IMR-90 (cell line): ENCODE measurements at places on chromosomes 13 and 19. TPM values are rescaled to one million over a fixed set of nuclear protein-coding genes. Genes with fewer than 3 reads are reported as not detected.

Gene ZNF792
- 1.2 and 1.5 TPM in 2 replicates for polyA plus RNA-seq

Gene STK24
- polyA plus RNA-seq, result 26.8 and 43.4 TPM in 2 replicates

Gene ARL11
- not detected in 2 replicates for polyA plus RNA-seq

Gene ZNF850
- polyA plus RNA-seq, result 0.90 and 1.1 TPM in 2 replicates

Gene NAPSA
- 0.24 and 0.39 TPM in 2 replicates for polyA plus RNA-seq

Gene YIF1B
- 162 and 165 TPM in 2 replicates for polyA plus RNA-seq

Gene DNAJC15
- 22.0 and 28.9 TPM in 2 replicates for polyA plus RNA-seq

Gene IL4I1
- polyA plus RNA-seq, result 0.27 and 0.31 TPM in 2 replicates

Gene TMPRSS9
- not detected in 2 replicates for polyA plus RNA-seq

Gene TGDS
- polyA plus RNA-seq, result 8.0 and 9.6 TPM in 2 replicates

Gene MEIS3
- 33.0 TPM in 2 replicates for polyA plus RNA-seq

Gene FUT6
- not detected in 2 replicates for polyA plus RNA-seq

Gene N4BP2L1
- 0.19 and 0.46 TPM in 2 replicates for polyA plus RNA-seq

Gene LGALS14
- not detected in 2 replicates for polyA plus RNA-seq

Gene NLRP4
- polyA plus RNA-seq, result not detected in 2 replicates

Gene KCNC3
- polyA plus RNA-seq, result 0.07 and 0.13 TPM in 2 replicates

Gene CRB3
- polyA plus RNA-seq, result not detected in 2 replicates

Gene ATP12A
- not detected in 2 replicates for polyA plus RNA-seq

Gene ANGPTL4
- polyA plus RNA-seq, result 19.1 and 21.5 TPM in 2 replicates

Gene ZNF66
- polyA plus RNA-seq, result 0.55 and 0.75 TPM in 2 replicates

Gene ZNF560
- polyA plus RNA-seq, result 0.33 and 0.36 TPM in 2 replicates

Gene PNMA8A
- polyA plus RNA-seq, result 0.73 and 0.77 TPM in 2 replicates

Gene HSH2D
- polyA plus RNA-seq, result not detected in 2 replicates

Gene SOX1
- polyA plus RNA-seq, result not detected in 2 replicates

Gene ZNF229
- 3.0 and 3.4 TPM in 2 replicates for polyA plus RNA-seq

Gene TRPC4
- 1.4 and 1.9 TPM in 2 replicates for polyA plus RNA-seq

Gene VSTM2B
- polyA plus RNA-seq, result not detected in 2 replicates

Gene IRGC
- polyA plus RNA-seq, result not detected in 2 replicates

Gene DCT
- not detected in 2 replicates for polyA plus RNA-seq

Gene PSPN
- 0.34 and 0.37 TPM in 2 replicates for polyA plus RNA-seq

Gene MBD3L2B
- not detected in 2 replicates for polyA plus RNA-seq

Gene MAMSTR
- 1.9 and 2.7 TPM in 2 replicates for polyA plus RNA-seq

Gene C19orf73
- polyA plus RNA-seq, result 1.2 and 2.0 TPM in 2 replicates

Gene ENOX1
- polyA plus RNA-seq, result 0.92 and 0.99 TPM in 2 replicates

Gene OVOL3
- not detected in 2 replicates for polyA plus RNA-seq

Gene SIGLEC12
- not detected in 2 replicates for polyA plus RNA-seq

Gene HMGB1
- polyA plus RNA-seq, result 150 and 185 TPM in 2 replicates

Gene ARHGAP45
- polyA plus RNA-seq, result 1.4 and 1.7 TPM in 2 replicates

Gene CEACAM19
- 9.3 and 10.3 TPM in 2 replicates for polyA plus RNA-seq

Gene CCDC8
- 8.9 and 9.3 TPM in 2 replicates for polyA plus RNA-seq

Gene MISP3
- polyA plus RNA-seq, result 0.68 and 0.86 TPM in 2 replicates

Gene CBLC
- not detected in 2 replicates for polyA plus RNA-seq
